ENCODE measurements at places on chromosomes 11 and 22.

GRCh38 chr11:69870766-69871165 is 51.5 kb upstream of the FGF3 start:
- DNase-seq: no peak

DNA sequence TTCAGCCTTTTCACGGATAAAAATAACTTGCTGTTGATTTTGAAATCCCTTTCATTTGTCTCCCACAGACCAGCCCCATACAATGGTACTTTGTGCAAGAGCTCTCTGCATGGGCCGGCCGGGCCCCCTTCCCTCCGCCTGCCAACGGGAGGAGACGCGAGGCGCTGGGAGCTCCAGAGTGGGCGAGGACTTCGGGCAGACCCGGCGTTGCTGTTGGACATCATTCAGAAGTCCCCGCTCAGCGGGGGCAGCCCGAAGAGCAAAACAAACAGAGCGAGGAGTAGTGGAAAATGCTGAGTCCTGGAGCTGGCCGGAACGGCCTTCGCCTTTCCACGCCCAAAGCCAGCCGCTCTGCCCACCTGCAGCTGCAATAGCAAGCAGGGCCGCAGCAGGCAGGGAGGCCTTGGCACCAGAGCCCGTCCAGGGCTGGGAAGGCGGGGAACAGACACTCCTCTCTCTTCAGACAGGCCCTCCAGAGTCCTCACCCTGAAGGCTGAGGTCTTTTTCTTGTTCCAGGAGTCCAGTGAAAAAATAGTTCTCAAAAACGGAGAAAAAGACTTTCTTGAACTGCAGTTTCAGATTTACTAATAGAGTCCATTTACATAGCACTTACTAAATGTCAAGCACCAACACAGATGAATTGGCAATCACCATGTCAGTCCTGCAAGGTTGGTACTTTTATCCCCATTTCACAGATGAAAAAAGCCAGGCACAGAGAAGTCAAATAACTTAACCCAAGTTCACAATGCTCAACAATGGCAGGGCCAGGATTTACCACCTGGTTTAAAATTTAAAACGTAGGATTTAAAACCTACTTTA is 135.5 kb downstream of the ETS1 start:
- no peak for DNase-seq

- no peak for DNase-seq
Measured at GRCh38 chr11:131889760-131890581, 519.6 kb downstream of the NTM start.

DNA sequence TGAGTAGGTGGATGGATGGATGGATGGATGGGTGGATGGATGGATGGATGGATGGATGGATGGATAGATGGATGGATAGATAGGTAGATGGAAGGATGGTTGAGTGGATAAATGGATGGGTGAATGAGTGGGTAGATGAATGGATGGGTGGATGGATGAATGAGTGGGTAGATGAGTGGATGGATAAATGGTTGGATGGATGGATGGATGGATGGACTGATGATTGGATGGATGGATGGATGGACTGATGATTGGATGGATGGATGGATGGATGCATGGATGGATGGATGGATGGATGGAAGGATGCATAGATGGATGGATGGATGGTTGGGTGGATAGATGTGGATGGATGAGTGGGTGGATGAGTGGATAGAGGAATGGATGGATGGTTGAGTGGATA is 13.2 kb upstream of the SYT8 start:
- no peak for DNase-seq

DNA sequence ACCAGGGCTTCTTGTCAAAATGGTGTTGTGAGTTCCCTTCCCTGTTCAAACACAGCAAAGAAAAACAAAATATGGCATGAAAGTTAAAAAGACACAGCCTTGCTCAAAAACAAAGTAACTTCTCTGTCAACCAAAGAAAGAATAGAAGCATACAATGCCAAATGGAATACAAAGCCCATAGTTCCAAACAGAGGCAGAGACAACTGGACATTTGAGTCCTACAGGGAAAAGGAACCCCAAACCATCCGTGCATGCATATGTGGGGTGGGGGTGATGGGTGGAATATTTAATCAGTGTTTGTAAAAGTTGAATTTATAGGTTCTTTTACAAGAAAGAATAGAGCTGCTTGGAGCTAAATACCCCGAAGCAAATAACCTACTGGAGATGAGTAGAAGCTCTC is 218.7 kb downstream of the FAM76B start:
- no peak for DNase-seq

DNA sequence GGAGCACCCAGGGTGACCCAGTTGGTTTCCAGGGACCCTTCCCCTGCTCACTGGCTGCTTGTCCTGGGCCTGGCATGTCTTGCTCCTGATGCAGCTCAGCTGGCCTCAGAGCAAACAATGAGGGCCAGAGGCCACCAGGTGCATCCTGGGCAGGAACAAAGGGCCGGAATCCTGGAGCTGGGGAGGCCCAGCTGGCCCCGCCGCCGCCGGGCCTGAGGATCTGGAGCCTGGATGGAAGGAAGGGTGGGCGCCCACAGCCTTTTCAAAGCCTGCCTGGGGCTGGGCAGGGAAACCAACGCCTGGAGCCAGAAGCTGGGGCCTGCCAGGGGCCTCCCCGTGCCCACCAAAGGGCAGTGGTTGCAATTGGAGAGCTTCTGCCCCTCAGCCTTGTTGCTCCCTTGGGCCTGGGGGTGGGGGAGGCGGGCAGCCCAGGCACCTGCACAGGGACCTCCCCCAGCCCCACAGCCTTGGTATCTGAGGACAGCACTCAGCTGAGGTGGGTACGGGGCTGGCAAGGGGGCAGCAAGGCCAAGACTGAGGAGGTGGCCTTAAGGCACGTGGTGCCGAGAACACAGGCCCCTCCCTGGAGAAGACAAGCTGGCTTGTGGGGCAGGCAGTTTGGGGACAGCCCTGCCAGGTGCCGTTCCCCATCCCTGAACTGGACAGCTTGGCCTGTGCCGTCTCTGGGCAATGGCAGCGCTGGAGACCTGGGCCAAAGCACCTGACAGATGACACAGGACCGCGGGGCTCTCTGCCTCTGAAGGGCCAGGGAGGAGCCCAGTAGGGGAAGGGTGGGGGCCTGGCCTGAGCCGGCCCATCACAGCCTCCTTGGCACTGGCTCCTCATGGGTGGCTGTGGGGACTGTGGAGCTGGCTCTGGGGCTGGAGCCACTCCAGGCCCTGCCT is 7.1 kb upstream of the ADORA2A start:
- DNase-seq: no peak

DNA sequence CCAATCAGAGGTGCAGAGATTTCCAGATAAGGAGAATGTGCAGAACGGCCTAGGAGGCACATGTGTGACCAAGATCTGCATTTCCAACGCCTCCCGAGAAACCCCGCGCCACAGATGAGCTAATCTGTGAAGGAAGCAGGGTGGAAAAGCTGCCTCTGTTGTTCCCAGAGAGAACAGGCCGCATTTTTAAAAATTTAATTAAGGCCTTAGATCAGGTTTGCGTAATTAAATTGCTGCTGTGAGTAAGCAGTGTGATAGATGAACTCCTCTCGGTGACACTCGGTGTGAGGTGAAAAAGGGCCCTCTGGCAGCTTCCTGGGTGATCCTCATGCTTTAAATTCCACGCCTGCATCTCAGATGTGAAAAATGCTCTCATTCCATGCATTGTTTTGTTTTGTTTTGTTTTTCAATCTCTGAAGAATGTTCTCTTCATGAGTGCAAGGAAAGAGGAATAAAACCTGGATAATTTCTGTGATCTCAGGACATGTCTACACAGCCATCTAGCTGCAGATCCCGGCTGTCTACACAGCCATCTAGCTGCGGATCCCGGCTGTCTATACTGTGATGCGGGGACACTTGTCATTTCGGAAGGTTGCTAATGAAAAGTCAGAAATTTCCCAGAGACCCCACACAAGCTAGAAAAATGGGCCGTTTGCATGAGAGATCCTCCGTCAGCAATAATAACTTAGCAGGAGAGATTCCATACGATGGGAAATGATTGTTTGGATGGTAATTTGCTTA is 1398.9 kb downstream of the BRD1 start:
- DNase-seq: no peak

DNA sequence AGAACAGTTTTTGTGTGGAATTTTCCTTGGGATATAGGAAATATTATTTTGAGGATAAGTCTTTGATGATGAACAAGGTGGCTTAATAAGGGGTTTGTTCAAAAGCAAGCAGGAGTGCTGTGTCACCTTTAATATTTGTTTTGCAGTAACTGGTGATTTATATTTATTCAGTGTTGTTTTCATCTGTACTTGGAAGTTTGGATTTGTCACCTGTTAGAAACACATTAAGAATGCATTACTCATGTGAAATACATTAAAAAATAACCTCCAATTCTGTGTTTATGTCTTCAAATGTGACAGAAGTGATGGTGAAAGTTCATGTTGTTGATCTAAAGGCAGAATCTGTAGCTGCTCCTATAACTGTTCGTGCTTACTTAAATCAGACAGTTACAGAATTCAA is 70.5 kb downstream of the DKK3 start:
- no peak for DNase-seq

DNA sequence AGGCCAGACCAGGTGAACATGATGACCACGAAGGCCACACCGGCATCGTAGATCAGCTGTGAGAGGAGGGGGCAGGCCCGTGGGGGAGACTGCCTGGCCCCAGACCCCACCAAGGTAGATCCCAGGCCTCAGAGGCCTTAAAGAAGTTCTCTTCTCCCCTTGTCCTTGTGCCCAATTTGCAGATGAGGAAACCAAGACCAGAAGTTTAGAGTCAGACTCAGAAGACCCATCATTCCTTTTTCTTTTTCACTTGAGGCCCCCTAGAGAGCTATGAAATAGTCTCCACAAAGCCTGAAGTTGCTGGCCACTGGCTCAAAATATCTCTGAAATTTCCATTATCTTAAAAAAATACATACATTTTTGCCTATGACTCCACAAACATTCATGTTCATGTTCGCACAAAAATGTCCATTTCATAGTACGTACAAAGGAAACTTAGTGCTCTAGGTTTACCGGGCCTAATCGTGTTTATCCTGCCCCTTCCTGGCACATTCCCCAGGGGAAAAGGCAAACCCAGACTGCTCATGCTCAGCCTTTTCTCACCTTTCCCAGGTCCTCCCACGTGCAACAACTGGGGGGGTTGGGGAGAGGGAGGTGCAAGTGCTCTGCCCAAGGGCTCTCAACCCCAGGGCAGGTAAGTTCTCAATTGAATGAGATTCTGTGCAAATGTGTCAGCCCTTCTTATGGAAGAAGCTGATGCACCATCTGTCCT is 19.2 kb downstream of the SLC43A1 start:
- no peak for DNase-seq

DNA sequence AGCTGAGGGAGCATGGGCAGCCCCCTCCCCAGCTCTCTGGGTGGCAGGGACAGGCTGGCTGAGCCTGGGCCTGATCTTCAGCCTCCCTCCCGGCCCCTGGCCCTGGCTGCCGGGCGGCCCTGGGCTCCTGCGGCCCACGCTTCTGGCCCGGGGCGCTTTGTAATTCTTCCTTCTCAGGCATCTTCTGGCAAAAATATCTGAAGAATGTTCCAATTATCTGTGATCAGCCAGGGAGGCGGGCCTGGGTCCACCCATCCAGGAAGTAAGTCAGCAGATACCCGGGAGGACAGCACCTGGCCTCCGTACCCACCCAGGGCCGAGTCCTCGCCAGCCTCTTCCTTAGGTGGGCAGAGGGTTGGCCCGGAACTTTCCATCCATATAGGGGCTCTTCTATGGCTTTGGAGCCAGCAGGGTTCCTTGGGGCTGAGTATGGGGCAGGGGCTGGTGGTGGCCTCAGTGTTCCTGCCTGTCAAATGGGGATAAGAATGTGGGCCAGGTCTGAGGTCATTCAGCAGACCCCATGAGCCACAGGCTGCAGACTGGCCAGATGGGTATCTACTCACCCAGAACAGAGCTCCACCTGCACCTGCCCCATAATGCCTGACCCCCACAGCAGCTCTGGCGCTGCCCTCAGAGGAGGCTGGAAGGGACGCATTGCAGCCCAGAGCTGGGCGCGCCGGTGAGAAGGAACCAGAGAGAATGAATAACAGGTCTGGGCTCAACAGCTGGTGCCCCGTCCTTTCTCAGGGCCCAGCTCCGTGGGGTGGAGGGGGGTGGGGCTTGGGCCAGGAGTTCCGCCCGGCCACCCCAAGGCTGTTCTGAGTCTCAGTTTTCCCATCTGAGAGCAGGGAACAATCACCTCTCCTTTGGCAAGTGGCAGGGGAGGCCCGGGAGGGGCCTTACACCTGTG is 16.2 kb downstream of the WNT7B start:
- no peak for DNase-seq

GRCh38 chr22:19577422-19577966 is 53.3 kb upstream of the CLDN5 start:
- DNase-seq: no peak

- DNase-seq: no peak
Measured at GRCh38 chr11:132838627-132839026, 693.7 kb downstream of the OPCML start.

DNA sequence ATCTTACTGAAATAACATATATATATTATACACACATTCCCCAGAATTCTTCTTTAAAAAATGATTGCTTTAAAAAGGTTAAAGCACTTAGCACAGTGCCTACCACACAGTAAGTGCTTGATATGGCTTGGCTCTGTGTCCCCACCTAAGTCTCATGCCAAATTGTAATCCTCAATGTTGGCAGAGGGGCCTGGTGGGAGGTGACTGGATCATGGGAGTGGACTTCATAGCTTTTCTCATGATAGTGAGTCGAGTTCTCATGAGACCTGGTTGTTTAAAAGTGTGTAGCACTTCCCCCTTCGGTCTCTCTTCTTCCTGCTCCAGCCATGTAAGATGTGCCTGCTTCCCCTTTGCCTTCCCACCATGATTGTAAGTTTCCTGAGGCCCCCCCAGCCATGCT is 6.2 kb downstream of the CRYAB start:
- DNase-seq: no peak

GRCh38 chr22:41305646-41306045 is 4.3 kb downstream of the ZC3H7B start:
- DNase-seq: no peak

DNA sequence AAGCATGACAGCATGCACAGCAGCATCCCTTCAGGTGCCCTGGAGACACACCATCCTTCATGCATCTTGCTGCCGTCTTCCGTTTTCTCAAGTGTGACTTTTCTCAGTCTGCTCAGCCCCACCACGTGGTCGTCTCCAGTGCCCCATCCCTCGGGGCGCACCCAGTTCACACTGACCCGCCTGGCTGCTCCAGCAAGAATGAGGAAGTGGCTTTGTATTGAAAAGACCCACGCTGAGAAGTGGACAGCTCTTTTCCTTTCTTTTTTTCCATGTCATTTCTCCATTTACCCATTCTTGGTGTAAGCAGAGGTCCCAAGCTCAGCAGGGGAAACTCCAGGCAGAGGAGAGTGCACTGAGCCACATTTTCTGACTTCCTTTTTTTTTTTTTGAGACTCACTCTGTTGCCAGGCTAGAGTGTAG is 14.5 kb downstream of the SERPINH1 start:
- DNase-seq: no peak

GRCh38 chr11:85827748-85828639 is 17.1 kb upstream of the SYTL2 start:
- no peak for DNase-seq

GRCh38 chr11:62108017-62108750 is 15.6 kb upstream of the INCENP start:
- no peak for DNase-seq
